ENCODE measurements at places on chromosomes 5 and 9. TPM values are rescaled to one million over a fixed set of nuclear protein-coding genes. Genes with fewer than 3 reads are reported as not detected.

DNA sequence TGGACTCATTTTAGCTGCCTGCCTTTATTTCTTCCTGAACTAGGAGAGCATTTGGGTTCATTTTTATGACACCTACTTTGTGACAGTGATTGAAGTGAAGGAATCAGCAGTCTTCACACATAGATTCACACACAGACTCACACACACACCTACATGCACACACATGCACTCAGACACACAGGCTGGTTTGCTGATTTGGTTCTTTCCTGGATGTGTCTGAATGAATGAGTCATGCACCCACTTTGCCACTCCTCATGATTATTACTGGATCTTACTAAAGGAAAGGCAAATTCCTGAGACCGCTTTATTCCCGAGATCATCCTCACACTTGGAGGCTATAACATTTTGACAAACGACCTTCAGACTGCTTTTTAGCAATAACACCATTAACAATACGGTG is 529.5 kb downstream of the AGTPBP1 start:
- no peak for DNase-seq

Gene NUTM2F
- polyA plus RNA-seq = not detected

- DNase-seq = no peak
Observed at GRCh38 chr9:108671794-108672193, 184.0 kb downstream of the ACTL7B start.

- no peak for DNase-seq
Observed at GRCh38 chr9:118295413-118295812, 591.2 kb downstream of the TLR4 start.

Gene FBXL17
- polyA plus RNA-seq = 35.3 TPM

Gene HTR1A
- polyA plus RNA-seq = not detected

DNA sequence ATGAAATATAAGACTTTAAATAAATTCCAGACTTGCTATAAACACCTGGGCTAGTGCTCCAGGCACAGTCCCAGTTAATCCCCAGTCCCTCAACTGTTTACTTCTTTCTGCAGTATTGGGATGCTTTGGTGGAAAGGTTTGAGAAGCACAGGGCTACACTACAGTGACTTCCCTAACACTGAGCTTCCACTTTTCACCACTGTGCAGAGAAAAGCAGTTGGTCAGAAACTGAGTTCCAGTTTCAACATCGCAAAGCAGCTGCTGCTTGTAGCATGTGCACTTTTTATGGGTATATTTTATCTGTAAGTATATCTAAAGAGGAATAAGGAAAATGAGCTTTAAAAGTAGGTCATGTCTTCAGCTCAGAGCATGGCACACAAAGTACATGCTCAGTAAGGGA is 339.7 kb downstream of the NTRK2 start:
- no peak for DNase-seq

DNA sequence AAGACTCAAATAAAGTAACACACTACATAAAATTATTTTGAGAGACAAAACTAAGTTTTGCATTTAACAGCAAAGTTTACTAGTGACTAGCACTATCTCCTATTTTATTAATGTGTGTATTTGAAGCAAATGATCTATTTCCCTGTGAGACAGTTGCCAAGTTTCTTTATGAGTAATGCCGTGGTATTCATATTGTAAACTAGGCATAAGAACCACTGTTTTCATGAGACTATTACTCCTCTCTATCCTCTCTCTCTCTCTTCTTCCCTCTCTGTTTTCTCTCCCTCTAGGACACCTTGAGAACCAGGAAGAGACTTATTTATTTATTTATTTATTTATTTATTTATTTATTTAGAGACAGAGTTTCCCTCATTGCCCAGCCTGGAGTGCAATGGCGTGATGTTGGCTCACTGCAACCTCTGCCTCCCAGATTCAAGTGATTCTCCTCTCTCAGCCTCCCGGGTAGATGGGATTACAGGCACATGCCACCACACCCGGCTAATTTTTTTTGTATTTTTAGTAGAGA is 61.1 kb downstream of the MLANA start:
- no peak for DNase-seq

Gene PRRC2B
- 161 TPM for polyA plus RNA-seq

GRCh38 chr9:90539286-90539685 is 103.3 kb downstream of the DIRAS2 start:
- DNase-seq = no peak

DNA sequence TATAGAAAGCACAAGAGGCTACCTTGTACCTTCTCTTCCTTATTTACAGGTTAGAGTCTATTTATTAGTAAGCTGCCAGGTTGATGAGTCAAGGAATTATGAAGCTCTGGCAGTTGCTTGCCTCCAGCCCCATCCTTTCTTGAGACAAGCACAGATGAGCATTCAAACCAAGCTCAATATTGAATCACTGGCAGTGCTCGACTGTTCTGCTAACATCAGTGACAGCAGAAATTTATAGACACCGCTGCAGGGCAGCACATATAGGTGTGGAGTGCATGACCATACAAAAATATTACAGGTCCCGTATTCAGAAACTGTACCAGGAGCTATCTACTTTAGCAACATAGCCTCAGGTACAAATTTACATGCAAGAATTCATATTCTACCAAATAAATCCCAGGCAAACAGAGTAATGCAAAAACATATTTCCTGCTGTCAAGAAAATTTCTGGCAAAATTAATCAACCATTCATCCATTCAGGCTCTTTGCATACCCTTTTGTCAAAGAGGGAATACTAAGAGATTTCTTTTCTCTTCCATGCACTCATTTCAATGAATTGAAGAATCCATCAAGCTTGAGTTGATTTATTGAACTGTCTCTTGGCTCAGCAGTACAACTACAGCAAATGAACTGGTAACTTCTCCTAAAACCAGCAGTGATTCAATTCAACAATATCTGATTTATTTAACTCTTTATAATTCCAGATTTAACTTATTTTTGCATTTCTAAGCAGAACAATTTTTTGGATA is 26.9 kb upstream of the PCA3 start:
- DNase-seq = no peak

GRCh38 chr5:57598756-57599155 is 116.1 kb upstream of the ACTBL2 start:
- DNase-seq = no peak
